ENCODE measurements at places on chromosomes 6 and 20. TPM values are rescaled to one million over a fixed set of nuclear protein-coding genes. Genes with fewer than 3 reads are reported as not detected.

OR12D3 gene
- polyA plus RNA-seq = not detected

NKX2-2 gene
- polyA plus RNA-seq = 6.9 TPM

C6orf58 gene
- not detected for polyA plus RNA-seq

FAM83C gene
- not detected for polyA plus RNA-seq

ERVFRD-1 gene
- not detected for polyA plus RNA-seq

SPACA1 gene
- polyA plus RNA-seq = not detected

SLC35D3 gene
- polyA plus RNA-seq = 6.1 TPM

BTN1A1 gene
- 0.36 TPM for polyA plus RNA-seq

LAMP5 gene
- polyA plus RNA-seq = 10.8 TPM

ATP5F1E gene
- polyA plus RNA-seq = 87.4 TPM

FOXQ1 gene
- 0.98 TPM for polyA plus RNA-seq

VGLL2 gene
- not detected for polyA plus RNA-seq

NMBR gene
- 0.41 TPM for polyA plus RNA-seq

GPSM3 gene
- 7.3 TPM for polyA plus RNA-seq

GRIK2 gene
- polyA plus RNA-seq = 0.64 TPM

ZSCAN9 gene
- polyA plus RNA-seq = 23.9 TPM

TRIM40 gene
- not detected for polyA plus RNA-seq

FOXS1 gene
- polyA plus RNA-seq = 2.9 TPM

C20orf202 gene
- polyA plus RNA-seq = 0.27 TPM

HLA-DOB gene
- polyA plus RNA-seq = not detected

GJA1 gene
- polyA plus RNA-seq = 65.4 TPM

EPB41L1 gene
- polyA plus RNA-seq = 87.6 TPM

NELFCD gene
- polyA plus RNA-seq = 153 TPM

CLIC5 gene
- polyA plus RNA-seq = 1.1 TPM

SSTR4 gene
- not detected for polyA plus RNA-seq

TNF gene
- not detected for polyA plus RNA-seq

POFUT1 gene
- 20.6 TPM for polyA plus RNA-seq

VIP gene
- 0.27 TPM for polyA plus RNA-seq

ZSCAN23 gene
- 2.4 TPM for polyA plus RNA-seq

PCSK2 gene
- polyA plus RNA-seq = 181 TPM

PRKN gene
- polyA plus RNA-seq = 1.4 TPM

SPATA25 gene
- polyA plus RNA-seq = 0.83 TPM

CFAP61 gene
- polyA plus RNA-seq = 9.0 TPM

MYT1 gene
- polyA plus RNA-seq = 46.0 TPM

TPX2 gene
- polyA plus RNA-seq = 150 TPM

MYBL2 gene
- polyA plus RNA-seq = 148 TPM

SLC17A1 gene
- not detected for polyA plus RNA-seq

SAMD3 gene
- polyA plus RNA-seq = not detected

CGA gene
- not detected for polyA plus RNA-seq

SLC2A10 gene
- polyA plus RNA-seq = 1.1 TPM

SCAF8 gene
- 22.4 TPM for polyA plus RNA-seq

NUP153 gene
- 40.1 TPM for polyA plus RNA-seq

CITED2 gene
- polyA plus RNA-seq = 55.7 TPM

EEF1A2 gene
- 1,308 TPM for polyA plus RNA-seq

SCUBE3 gene
- 1.6 TPM for polyA plus RNA-seq

RAB22A gene
- polyA plus RNA-seq = 6.0 TPM

MUC22 gene
- not detected for polyA plus RNA-seq
